NCI-H460 (cell line): ENCODE measurements at places on chromosomes 12 and 14.

DNA sequence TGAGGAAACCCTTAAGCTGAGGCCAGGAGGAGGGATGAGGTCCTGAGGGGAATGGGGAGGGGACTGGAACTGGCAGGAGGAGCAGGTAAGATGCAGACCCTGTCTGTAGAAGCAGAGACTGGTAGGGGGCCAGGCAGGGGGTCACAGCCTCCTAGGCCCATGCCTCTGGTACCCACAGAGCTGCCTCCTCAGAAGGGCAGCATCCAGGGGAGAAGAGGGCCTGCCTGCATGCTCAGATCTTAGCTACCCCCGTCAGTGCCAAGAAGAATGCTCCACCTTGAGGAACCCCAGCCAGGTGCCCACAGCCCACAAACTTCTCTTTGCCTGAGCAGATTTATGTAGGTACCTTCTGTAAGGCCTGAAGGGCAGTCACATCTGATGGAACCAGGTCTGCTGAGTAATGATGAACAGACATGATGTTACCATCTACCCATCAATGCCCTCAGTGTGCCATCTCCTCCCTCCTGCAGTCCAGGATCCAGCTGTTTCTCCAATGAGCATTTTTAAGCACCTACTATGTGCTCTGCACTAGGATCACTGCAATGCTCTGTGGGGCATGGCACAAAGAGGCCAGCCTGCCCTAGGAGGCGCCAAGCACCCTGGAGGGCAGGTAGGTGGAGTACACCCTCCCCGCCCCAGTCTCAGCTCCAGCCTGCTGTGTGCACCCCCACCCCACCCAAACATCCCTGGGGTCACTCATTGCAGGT, 24.8 kb upstream of the ZFP36L1 start:
- no peak for DNase-seq

- DNase-seq: no peak
These were observed 35.5 kb downstream of the LRRC74A start for GRCh38 chr14:76861574-76862255.

DNA sequence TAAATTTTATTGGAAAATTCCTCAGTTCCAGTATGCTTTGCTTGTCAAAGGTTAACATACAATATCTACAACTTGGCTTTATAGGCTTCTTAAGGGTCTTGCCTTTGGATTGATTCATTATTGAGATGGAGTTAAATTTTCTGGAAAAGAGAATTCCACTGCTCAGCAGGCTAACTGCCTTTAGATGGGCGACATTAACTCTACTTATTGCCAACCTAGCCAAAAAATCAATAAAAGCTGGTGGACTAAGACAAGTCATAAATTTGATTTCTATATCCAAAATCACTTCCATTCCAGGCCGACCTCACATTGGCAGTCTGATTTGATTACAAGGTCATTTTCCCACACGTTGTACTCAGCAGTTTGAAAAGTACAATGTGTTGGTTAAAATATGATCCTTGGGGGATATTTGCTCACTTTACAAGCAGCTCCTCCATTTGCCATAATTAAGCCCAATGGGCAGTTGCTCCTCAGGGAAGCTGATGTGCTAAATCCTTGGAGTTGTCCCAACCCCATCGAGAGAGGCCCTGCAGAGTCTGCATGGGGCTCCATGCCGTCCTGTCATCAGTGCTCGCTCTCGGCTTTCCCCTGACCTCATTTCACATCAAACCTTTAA, 36.1 kb upstream of the CRY1 start:
- no peak for DNase-seq

DNA sequence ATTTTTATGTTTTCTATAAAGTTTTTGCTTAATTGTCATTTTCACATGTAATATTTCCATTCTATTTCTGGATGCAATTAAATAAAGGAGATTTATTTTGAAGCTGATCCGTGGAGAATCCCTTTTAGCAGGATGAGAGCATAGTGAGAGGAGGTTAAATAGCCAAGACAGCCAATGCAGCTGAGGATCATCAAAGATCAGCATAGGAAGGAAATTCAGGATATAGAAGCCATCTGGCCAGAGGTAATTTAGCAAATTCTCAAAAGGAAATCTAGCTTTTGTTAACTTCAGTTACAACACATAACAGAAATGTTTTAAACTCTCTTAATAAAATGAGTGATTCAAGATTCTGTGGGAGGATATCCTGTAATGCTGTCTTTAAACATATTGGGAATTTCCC, 122.8 kb upstream of the PDE3A start:
- DNase-seq: no peak

- DNase-seq: no peak
These were observed 4.6 kb downstream of the MARCHF9 start for GRCh38 chr12:57759360-57759980.
